SIG-M5 (cell line): ENCODE measurements at places on chromosomes 11 and 22.

GRCh38 chr11:19200410-19201201 lies 1.2 kb downstream of the CSRP3 start:
- DNase-seq = no peak

DNA sequence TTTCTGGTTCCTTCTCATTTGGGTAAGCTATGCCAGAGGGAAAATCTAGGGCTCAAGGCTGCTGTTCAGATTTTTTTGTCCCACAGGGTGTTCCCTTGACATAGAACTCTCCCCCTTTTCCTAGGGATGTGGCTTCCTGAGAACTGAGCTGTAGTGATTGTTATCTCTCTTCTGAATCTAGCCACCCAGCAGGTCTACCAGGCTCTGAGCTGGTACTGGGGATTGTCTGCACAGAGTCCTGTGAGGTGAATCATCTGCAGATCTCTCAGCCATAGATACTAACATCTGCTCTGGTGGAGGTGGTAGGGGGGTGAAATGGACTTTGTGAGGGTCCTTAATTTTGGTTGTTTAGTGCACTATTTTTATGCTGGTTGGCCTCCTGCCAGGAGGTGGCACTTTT lies 167.3 kb upstream of the PGR start:
- DNase-seq = no peak

GRCh38 chr11:11966826-11967668 lies 41.4 kb downstream of the DKK3 start:
- no peak for DNase-seq

GRCh38 chr11:66589996-66590675 lies 2.7 kb downstream of the CCDC87 start:
- no peak for DNase-seq

- no peak for DNase-seq
Measured at GRCh38 chr11:94302776-94303175, 1.6 kb upstream of the IZUMO1R start.

DNA sequence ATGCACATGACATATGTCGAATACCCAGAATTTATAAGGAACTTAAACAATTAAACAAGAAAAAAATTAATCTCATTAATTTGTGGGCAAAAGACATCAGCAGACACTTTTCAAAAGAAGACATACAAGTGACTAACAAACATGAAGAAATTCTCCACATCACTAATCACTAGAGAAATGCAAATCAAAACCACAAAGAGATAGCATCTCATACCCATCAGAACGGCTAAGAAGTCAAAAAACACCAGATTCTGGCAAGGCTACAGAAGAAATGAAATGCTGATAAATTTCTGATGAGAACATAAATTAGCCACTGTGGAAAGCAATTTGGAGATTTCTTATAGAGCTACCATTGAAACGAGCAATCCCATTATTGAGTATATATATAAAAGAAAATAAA lies 210.6 kb upstream of the LUZP2 start:
- DNase-seq = no peak

GRCh38 chr11:35945137-35945518 lies 1.3 kb downstream of the LDLRAD3 start:
- DNase-seq = no peak

DNA sequence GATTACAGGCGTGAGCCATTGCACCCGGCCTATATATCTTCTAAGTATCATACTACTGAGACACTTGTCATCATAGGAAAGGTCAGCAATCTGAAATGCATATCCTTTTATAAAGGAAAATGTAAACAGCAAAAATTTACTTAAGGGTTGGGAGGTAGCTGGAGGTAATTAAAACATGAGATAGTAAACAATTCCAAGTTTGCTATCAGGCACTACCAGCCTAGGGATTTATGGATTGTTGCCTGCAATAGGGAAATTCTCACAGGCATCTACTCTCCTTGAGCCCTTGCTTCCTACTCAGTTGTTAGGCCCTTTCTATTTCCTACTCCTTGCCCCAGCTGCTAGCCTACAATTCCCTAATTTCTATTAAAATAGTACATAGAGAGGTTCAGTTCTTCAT lies 16.1 kb downstream of the PGR start:
- DNase-seq = no peak

DNA sequence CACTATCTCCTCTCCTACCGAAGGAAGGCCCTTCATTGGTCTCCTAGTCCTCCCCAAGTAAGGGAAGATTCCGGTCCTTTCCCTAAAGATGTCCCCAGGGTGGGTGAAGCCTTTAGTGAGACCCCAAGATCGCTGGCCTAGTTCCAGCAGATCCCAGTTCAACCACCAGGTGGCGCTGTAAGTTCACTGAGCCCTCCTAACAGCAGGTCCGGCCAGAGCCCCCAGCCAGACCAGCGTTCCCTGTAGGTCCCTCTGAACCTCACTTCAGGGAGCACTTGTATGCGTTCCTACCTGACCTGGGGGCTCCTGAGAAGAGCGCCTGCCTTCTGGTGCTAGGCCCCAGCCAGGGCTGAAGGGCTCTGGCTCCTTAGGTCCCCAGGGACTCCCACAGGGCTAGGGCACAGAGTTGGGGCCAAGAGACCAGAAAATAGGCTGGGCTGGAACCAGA lies 38.1 kb downstream of the LMO1 start:
- no peak for DNase-seq

DNA sequence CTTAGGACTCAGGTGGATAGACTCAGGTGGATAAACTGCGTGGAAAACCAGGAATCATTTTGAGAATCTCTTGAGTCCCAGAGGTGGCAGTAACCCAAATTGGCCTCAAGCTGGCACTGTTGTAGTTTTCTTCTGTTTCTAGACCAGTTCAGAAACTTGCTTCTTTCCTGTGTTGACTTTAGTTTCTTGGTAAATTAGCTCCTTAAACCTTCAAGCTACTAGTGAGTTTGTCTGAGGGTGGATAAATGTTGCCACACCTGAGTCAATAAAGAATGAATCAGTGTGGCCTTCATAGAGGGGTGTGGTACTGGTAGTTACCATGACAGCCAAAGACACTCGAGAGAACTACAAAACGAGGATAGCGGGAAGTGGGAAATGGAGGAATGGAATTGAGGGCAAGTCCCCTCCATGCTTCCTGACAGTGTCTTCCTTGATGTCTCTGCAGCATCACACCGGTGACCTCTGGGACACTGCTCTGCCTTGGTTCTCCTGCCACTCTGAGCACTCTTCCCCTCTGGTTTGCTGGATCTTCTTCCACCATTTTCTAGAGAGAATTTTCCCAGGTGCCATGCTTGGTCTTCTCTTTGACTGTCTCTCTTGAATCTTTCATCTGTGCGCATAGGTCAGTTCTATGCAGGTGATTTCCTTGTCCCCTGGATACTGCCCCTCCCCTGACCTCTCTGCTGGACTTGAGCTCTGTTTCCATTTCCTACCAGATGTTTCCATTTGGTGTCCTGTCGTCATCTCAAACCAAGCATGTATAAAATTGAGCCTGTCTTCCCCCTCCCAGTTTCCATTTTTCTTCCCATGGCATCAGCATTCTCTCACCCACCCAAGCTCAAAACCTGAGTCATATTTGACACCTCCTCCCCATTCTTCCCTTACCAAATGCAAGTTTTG lies 7.2 kb downstream of the POLD4 start:
- DNase-seq = no peak

- no peak for DNase-seq
Measured at GRCh38 chr22:19900707-19901436, 40.7 kb upstream of the COMT start.

GRCh38 chr22:36938028-36938425 lies 24.6 kb downstream of the CSF2RB start:
- DNase-seq = no peak

GRCh38 chr11:46640036-46640788 lies 22.9 kb downstream of the ATG13 start:
- no peak for DNase-seq

DNA sequence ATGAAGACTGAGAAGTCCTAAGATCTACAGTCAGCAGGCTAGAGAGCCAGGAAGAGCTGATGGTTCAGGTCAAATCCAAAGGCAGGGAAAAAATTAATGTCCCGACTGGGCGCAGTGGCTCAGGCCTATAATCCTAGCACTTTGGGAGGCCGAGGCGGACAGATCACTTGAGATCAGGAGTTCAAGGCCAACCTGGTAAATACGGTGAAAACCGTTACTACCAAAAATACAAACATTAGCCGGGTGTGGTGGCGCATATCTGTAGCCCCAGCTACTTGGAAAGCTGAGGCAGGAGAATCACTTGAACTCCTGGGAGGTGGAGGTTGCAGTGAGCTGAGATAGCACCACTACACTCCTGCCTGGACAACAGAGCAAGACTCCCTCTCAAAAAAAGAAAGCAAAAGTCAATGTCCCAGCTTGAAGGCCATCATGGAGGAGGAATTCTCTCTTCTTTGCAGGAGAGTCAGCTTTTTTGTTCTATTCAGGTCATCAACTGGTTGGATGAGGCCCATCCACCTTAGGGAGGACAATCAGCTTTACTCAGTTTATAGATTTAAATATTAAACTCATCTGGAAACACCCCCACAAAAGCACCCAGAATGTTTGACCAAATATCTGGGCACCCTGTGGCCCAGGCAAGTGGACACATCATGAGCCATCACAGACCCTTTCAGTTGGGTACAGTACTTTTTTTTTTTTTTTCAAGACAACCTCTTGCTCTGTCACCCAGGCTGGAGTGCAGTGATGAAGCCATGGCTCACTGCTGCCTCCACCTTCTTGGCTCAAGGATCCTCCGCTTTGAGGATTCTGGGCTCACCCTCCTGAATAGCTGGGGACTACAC lies 4.3 kb upstream of the ZC3H7B start:
- DNase-seq = no peak

- DNase-seq = no peak
Measured at GRCh38 chr11:99199341-99199740, 178.6 kb downstream of the CNTN5 start.

DNA sequence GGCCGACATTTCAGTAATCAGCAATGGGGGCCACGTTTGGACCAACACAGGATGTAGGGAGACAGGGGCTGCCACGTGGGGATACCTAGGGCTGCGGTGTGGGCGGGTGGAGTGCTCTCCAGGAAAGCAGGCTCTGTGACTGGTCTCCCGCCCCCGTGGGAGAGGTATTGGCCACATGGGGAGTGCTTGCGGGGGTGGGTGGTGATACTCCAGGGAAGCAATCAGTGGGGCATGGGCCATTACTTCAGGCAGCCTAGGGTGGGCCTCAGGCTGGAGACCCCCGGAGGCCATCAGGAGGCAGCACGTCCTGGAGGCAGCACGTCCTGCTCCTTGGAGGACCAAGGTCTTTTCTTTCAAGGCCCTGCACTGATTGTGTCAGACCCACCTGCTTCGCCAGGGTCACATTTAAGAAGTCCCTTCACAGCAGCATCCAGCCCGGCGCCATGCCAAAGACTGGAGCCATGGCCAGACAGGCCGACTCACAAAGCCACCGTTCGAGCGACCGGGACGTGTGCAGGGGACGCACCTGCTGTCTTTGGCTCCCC lies 3.0 kb upstream of the MUC2 start:
- no peak for DNase-seq

DNA sequence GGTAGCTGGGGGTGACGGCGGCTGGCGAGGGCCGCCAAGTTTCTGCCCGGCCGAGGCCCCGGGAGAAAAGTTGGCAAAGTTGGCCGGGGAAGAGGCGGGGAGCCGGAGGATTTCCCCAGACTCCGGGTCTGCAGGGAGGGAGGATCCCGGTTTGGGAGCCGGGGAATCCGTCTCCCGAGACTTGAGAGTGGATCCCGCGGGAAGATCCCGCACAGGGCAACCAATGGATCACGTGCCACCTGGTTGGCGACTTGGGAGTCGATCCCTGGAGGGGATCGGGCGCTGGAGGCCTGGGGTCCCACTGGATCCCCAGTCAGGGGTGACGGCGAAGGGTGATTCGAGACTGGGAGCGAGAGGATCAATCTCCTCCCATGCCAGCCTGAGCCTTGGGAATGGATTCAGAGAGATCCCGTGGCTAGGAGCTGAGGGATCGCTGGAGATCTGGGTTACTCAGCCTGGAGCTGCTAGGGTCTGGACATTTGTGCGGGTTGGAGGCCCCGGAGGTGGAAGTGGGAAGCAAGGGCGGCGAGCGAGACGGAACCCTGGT lies 394 bp downstream of the KIAA1671 start:
- DNase-seq = no peak

DNA sequence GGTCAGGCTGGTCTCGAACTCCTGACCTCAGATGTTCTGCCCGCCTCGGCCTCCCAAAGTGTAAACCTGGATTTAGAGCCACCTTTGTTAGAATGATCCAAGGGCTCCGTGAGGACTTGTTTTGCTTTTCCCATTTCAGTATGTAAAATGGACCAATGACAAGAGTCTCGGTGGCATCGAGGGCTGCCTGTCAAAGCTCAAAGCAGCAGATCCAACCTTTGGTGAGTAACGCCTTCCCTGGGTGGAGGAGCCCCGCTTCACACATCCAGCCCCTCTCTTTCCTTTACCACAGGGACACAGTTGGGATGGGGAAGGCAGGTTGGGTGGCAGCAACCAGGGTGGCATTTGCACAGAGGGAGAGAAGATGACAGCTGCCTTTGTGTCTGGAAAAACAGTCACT lies 4.4 kb downstream of the TTC38 start:
- DNase-seq = no peak

DNA sequence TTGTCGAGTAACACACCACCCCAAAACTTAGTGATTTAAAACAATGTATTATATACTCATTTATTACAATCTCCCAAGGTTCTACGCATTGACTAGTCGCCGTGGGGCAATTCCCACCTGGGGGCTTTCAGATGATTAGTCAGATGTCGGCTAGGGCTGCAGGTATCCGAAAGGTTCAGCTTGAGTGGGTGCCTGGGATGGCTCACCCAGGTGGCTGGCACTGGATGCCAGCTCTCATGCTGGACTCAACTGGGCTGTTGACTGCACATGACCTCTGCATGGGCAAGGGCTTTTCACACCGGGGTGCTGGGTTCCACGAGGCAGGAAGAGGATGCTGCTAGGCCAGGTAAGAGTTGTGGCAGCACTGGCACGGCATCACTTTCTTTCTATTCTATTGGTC lies 21.9 kb upstream of the MICAL2 start:
- no peak for DNase-seq

- DNase-seq = no peak
Measured at GRCh38 chr11:91194546-91194945, 971.7 kb upstream of the CHORDC1 start.

DNA sequence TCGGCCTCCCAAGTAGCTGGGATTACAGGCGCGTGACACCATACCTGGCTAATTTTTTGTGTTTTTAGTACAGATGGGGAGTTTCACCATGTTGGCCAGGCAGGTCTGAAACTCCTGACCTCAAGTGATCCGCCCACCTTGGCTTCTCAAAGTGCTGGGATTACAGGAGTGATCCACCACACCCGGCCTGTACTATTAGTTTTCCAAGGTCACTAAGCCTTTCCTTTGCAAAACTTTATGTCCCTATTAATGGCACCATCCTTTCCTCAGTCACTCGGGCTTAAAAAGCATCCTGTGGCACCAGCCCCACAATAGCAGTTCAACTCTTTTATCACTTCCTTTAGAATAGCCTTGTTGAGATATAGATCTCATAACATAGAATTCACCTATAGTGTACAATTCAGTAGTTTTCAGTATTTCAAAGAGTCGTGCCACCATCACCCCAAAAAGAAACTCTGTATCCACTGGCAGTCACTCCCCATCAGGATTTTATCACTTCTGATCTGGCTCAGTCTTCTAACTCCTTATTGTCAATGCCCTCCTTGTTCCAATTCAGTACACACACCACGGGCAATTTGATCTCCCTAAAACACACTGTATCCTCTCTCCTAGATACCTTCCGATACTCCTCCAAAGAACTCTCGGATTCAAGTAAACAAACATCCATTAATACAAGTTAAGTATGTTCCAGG lies 921 bp upstream of the BCL2L13 start:
- DNase-seq = no peak

GRCh38 chr11:1839204-1839923 lies 583 bp downstream of the TNNI2 start:
- no peak for DNase-seq
